GM12891 (cell line): ENCODE measurements at places on chromosomes 3 and 15.
A peak's percentile ranks its signal among the peaks of the same experiment; 100 is the strongest.

- no peak for DNase-seq
Observed at GRCh38 chr3:56269755-56270535, 198.3 kb downstream of the ERC2 start.

- no peak for DNase-seq
Observed at GRCh38 chr3:127803619-127804018, 18.7 kb downstream of the MGLL start.

- DNase-seq = no peak
Observed at GRCh38 chr3:30964612-30965011, 70.2 kb upstream of the GADL1 start.

GRCh38 chr3:28544236-28544635, 195.6 kb upstream of the AZI2 start:
- DNase-seq = no peak

- no peak for DNase-seq
Observed at GRCh38 chr3:41050144-41050543, 149.2 kb upstream of the CTNNB1 start.

DNA sequence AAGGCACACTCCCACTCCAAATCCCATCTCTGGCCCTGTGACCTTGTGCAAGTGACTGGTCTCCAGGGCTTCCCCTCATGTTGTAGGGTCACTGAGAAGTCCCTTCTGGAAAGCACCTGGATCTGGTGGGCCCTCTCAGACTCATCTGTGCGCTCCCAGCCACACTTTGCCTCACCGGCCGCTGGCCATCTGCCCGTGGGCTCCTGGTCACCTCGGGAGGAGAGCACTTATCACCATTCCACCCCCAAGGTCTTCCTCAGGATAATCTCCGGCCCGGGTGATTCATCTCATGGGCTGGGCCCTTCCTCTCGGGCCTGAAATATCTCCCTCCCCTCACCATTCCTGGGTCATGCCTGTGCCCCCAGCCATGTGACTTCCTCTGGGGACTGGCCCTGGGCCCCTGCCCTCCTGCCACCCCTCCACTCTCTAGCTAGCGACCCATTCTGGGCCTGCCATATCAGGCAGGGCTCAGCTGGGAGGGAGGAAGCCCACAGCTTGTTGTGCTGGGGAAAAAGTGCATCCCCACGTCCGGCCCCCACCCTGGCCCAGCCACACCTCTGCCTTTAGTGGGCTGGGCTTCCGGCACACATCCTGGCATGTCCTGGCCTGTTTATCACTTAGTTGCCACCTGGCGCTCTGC, 10.6 kb upstream of the WNT7A start:
- no peak for DNase-seq

GRCh38 chr15:101707983-101708382, 16.3 kb downstream of the TARS3 start:
- no peak for DNase-seq

DNA sequence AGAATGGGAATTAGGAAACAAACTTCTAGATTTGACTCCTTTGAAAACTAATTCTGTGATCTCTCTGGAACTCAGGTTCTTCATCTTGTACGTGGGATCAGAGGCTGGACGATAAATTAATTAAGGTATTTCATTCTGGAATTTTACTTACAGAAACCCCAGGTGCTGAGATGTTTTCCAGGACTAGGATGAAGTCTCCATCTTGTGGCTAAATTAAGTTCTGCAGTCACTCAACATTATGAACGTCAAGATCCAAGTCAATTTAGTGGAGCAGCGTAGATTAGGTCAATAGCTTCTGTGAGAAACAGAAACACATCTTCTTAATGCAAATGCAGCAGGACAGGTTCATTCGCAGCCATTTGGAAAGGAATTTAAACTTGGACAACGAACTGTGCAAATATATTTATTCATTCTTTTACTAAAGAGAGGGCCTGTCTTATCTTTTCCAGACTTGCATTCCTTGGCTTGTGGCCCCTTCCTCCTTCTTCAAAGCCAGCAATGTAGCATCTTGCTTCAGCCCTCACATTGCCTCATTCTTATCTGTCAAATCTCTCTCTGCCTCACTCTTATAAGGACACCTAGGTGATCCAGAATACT, 26.7 kb upstream of the TMC3 start:
- DNase-seq = peak; percentile 16

DNA sequence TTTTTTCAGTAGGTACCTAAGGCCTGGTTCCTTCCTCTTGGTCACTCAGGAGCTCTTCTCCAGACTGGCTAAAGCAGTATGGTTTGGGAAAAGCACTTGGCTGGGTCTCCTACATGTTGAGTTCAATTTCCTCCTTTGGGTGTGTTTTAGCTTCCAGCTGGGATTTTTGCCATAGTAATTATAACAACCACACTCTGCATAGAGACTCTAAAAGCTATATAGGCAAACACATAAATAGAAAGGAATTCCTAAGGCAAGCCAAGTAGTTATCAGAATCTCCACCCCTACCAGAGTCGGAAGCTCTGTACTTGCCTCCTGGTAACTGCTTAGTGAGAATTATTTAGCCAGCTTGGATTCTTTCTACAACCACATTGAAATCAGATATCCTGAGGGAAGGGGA, 48.6 kb downstream of the FOXL2 start:
- DNase-seq = no peak

DNA sequence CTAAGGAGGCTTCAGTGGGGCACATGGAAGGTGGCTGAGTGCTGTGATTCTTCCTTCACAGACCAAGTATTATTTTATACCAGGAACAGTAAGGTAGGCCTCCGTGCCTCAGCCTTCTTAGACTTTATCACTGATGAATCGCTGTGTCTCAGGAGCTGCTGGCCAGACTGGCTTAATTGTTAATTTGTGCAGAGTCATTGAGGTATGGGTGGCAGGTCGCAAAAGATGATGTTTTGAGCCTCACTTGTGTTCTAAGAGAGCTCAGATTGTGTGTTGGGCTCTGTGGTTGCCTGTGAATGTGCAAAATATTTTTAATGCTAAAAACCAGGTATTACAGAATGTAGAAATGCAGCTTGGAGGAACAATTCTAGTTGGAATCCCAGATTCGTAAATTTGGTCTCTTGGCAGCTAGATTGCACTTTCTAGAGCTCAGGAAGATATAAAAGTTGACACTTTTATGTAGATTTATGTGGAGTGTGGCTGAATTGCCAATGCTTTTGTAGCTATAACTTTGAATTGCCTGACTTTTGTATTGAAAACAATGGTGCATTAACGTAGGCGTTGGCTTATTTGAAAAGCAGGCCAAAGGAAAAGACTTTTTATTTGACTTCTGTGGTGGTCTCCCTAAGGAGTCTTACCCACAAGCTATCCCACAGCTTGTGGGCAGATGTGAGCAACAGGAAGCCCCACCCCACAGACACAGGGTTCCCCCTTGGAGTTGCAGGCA, 53.4 kb downstream of the LARS2 start:
- no peak for DNase-seq

GRCh38 chr3:3201611-3202010, 22.1 kb upstream of the CRBN start:
- no peak for DNase-seq

- no peak for DNase-seq
Observed at GRCh38 chr3:55868347-55868746, 381.2 kb upstream of the WNT5A start.

GRCh38 chr15:22960556-22960955, 19.6 kb downstream of the CYFIP1 start:
- DNase-seq = no peak
